ENCODE measurements at places on chromosomes 13 and 19.

- no peak for DNase-seq
Measured at GRCh38 chr13:106550570-106551135, 15.2 kb upstream of the EFNB2 start.

GRCh38 chr19:21084343-21084742, 2.3 kb downstream of the ZNF714 start:
- DNase-seq = peak; percentile 65

GRCh38 chr13:51311957-51312520, 27.5 kb upstream of the SERPINE3 start:
- DNase-seq = no peak

DNA sequence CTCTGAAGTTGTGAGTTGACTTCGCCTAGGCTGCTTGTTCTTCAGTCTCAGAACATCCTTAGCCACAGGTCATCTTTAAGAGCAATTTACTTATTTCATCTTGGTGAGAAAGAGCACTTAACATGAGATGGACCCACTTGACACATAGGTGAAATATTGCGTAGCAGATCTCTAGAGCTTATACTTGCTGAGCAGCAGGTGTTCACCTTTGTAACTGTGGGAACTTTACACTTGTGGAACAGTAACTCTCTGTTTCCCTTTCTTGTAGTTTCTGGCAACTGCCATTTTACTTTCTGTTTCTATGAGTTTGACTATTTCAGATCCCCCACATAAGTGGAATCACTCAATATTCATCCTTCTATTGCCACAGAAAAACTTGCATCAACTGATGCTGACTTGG, 95.7 kb downstream of the SLC10A2 start:
- DNase-seq = no peak

DNA sequence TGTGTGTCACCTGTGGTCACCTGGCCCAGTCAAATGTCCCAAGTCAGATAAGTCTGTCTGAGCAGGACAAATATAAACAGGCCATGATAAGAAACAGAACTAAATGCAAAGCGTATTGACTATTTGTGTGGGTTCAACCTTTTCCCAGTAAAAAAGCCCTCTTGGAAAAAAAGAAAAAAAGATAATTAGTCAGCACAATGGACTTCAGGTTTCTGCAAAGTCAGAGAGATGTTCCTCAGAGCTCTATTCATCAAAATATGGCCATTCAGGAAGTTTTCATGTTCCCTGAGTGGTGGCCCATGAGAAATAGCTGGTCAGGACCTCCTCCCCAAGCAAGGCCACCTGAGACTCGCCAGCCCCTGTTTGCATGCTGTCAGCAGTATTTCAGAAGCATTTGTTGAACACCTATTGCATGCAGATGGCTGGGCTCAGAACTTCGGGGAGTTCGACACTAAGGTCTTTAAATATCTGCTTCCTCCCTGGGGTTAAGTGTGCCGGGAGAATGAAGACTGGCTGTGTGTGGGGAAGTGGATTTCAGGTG, 2.7 kb downstream of the FFAR3 start:
- no peak for DNase-seq

DNA sequence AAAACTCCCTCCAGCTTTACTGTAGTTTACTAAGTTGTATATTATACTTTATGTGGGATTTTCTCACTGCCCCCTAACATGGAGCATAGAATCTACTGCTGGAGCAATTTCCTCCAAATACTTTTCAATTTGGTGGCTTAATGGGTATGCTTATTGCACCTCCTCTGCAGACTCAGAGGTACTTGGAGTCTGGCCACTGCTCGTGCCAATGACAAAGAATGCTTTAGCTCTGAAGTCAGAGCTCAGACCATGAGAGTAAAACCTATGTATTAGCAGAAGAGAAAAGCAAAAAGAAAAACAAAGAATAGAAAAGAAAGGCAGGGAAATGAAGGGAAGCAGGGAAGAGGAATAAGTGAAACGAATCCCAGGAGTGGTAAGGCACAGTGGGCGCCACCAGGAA, 71.9 kb downstream of the SUCLA2 start:
- DNase-seq = no peak

Data from mesenchymal stem cell (in vitro differentiated cells and primary cell).